ENCODE measurements at places on chromosomes 13 and 19. TPM values are rescaled to one million over a fixed set of nuclear protein-coding genes. Genes with fewer than 3 reads are reported as not detected.

Gene CBLC
- polyA plus RNA-seq = 4.3 TPM

Gene SSC5D
- 8.8 TPM for polyA plus RNA-seq

Gene IQCN
- polyA plus RNA-seq = 9.3 TPM

Gene KLK15
- not detected for polyA plus RNA-seq

Gene LCP1
- 14.4 TPM for polyA plus RNA-seq

Gene SLC5A5
- not detected for polyA plus RNA-seq

Gene POP4
- 49.1 TPM for polyA plus RNA-seq

Gene CRX
- polyA plus RNA-seq = 0.16 TPM

Gene ZNF491
- 7.6 TPM for polyA plus RNA-seq

Gene ACTMAP
- polyA plus RNA-seq = 13.4 TPM

All from right lung (tissue), 10 donors.